Stimulated activated CD8-positive, alpha-beta memory T cell treated with anti-CD3 and anti-CD28 coated beads, Interleukin-4, amount 100 ng/mL, for 48 hours (primary cell): ENCODE measurements at places on chromosomes 5 and 9.

GRCh38 chr5:1733369-1733768 lies 66.3 kb downstream of the MRPL36 start:
- DNase-seq = peak; percentile 14

- no peak for DNase-seq
Measured at GRCh38 chr9:27945386-27945785, 372.1 kb upstream of the C9orf72 start.

DNA sequence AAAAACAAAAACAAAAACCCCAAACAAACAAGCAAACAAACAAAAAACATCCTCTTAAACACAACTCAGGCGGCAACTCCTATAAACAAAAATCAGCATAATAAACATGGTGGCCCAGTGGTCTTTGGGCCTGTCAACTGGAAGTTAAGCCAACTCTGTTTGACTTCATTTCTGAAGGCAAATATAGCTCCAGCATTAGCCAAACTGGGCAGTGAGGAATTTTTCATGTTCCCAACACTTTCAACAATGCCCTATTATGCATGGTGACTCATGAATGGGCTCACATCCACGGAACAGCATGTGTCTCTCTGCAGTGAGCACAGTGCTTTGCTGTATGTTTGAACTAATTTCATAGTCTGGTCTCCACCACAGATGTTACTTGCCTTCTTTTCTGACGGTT lies 143.9 kb upstream of the STC2 start:
- DNase-seq = no peak

DNA sequence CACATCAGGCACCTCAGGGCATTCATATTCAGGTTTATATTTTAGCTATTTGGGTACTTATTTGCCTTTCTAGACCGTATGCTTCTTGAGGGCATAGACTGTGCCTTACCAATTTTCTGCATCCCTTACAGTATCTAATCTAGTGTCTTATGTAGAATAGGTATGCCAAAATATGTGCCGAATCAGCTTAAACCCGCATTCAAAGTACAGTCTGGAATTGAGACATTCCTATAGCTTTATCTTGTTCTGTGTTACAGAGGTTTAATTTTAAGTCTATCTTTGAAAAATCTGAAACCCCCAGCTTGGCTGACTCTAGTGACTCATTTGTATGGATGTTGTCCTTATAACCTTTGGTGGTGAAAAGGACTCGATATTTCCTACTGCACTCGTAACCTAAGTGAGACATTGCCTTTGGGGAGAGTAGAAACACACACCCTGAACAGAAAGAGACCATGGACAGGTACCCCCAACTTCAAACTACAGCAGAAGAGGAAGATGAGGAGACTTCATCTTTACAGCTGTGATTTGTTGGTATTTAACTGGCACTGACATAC lies 27.0 kb upstream of the TMOD1 start:
- DNase-seq = no peak

GRCh38 chr5:139896718-139897117 lies 101.1 kb downstream of the PSD2 start:
- no peak for DNase-seq

- DNase-seq = no peak
Measured at GRCh38 chr5:156678484-156678883, 171.6 kb upstream of the PPP1R2B start.

- DNase-seq = no peak
Measured at GRCh38 chr9:116726602-116727001, 39.5 kb downstream of the TRIM32 start.

GRCh38 chr5:171455522-171455921 lies 36.1 kb downstream of the FGF18 start:
- DNase-seq = no peak

GRCh38 chr5:6633469-6634245 lies 417 bp downstream of the SRD5A1 start:
- DNase-seq = peak; percentile 48

- no peak for DNase-seq
Measured at GRCh38 chr5:129672006-129672405, 75.9 kb upstream of the MINAR2 start.

DNA sequence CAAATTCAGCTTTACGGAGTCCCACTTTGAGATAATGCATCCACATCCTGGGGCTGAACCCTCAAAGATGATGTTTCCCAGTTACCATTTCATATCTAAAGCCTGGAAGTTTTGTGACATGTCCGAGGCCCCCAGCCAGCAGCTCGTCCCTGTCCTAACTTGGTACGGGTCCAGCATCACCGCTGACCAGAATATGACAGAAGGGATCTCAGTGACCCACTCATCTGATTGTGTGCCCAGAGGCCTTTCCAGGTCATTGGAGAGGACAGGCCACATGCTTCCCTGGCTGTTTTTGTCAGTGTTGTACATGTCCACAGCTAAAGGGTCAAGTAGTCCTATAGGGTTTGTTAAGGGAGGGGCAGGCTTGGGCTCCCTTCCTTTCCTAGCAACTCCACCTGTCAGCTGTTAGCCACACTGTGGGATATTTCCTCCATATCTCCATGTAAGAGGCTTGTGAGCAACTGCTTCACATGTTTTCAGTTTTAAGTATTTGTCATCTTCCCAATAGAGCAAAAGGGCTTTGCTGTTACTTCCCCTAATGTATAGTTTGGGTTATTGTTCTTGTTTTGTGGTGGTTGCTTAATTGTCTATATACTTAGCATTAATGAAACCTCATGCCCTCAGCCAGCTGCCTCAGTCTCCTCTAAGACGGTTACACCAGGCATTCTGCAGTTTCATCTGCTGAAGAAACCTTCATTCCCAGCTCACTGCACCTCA lies 33.4 kb downstream of the SECISBP2 start:
- DNase-seq = no peak

DNA sequence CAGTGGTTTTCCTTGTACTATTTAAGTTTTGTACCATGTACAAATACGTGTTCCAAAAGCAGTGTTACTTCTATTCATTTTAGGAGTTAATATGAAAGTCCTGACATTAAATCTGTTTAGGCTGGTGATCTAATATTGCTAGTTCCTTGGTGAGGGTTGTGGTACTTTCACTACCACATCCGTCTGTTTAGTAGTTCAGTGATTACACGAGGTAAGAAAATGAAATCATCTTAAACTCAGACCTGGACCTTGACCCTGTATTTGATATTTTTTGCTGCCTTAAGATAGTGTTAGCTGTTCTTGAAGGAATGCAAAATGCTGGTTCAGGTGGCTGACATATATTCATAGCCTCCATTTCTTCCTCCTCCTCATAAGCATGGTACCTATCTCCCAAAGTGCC lies 50.3 kb downstream of the MTAP start:
- DNase-seq = no peak

- DNase-seq = peak; percentile 52
Measured at GRCh38 chr5:56011835-56012234, 17.1 kb upstream of the IL6ST start.

DNA sequence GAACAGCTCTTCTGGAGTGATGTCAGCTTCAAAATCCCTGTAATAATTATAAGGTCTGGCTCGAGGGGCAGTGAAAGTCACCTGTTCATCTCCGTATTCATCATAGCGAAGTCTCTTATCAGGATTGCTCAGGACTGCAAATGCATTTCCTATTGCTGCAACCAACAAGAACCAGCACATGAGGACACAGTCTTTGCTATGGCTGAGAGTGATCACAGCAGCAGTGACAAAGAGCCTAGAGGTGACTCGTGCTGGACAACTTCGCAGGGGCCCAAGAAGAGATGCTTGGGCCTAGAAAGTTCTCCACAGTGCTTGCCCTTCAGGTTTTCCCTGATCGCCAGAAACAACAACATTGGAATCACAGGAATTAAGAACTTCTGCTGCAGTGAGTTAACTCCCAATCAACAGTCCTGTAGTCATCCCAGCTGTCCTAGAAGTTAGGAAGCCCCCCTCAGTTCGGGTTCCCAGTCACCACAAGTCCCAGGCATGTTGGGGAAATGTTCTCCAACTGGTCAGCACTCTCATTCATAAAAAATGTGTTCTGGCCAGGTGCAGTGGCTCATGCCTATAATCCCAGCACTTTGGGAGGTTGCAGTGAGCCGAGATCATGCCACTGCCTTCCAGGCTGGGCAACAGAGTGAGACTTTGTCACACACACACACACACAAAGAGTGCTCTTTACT lies 13.0 kb downstream of the DNAJC18 start:
- no peak for DNase-seq

GRCh38 chr9:68685770-68686169 lies 19.3 kb upstream of the PIP5K1B start:
- DNase-seq = peak; percentile 55

DNA sequence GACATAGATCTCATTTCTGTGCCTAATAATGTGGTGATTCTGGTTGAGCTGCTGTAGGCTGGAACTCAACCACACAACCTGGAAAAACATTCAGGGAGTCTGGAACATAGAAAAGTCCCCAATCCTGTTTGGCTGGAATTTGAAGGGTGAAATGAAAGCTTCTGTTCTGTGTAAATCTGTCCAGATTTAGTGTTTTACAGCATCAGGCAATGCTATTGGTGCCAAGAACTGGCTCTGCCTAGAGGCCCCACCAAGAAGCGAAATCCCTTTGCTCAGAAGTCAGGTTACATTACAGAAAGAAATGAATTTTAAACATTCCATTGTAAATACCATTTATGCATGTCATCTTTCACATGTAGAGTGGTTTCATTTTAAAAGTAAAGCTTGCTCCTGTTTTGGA lies 56.3 kb downstream of the TMEM174 start:
- DNase-seq = no peak

DNA sequence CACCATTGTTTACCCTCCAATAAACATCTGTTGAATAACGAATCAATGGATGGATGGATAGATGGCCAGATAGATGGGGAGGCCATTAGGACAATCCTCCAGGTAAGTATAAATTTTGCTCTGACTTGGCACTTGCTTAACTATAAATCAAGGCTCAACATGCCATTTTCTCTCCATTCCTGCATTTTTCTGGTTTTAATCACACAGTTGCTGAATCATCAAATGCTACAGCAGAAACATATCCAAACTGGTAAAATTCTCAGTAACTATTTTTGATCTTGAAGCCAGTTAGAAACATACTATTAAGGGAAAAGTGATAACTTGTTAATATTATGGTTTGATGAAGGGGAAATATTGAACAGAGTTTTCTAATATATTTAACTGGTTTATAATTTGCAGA lies 71.5 kb upstream of the MTAP start:
- DNase-seq = no peak

DNA sequence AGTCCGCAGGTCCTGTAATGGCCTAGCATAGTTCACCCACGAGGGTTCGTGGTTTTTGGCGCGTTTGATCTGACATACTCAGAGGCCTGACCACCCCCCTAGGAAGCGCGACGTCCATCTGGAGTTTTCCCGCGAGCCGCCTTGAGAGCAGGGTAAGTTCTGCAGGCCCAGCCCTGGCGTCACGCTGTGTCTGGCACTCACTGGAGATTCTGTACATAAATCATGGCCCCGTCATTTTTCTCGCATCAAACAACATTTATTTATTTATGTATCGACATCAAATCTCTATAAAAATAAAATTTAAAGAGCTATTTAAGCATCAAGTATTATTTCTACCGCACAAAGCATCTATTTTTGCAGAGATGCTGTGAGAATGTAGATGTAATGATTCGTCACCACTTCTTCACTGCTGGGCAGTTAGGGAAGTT lies 437 bp upstream of the TRIM41 start:
- DNase-seq = no peak

DNA sequence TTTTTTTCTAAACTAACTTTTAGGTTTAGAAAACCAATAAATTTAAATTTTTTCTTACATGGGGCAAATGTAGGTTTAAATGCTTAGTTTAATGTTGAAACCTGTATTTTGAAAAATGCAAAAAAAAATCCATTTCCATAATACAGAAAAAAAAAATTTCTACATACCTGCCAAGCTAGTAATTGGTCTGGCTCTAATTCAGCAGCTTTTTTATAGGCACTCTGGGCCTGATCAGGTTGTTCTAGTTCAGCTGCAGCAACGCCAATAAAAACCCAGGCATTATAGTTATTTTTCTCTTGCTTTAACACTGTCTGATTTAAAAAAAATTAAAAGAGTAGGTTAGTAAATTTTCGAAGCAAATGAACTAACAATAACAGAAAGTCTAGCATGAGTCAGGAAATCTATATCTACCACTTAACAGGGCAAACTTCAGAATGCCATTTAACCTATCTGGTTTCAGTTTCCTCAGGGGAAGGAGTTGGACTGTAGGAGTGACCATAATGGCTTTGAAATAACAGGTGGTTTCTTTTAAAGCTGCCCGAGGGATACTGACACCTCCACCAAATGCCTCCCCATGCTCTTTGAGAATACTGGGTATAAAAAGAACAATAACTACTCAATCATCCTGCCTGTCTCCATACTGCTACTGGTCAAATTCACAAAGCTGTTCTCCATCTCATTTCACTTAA lies 11.6 kb downstream of the SKIC3 start:
- no peak for DNase-seq

- no peak for DNase-seq
Measured at GRCh38 chr5:121851643-121852574, at the start of gene FTMT. TSS of gene FTMT (plus strand) at chr5:121851882. CDS start at chr5:121851964, 82 bp downstream.

DNA sequence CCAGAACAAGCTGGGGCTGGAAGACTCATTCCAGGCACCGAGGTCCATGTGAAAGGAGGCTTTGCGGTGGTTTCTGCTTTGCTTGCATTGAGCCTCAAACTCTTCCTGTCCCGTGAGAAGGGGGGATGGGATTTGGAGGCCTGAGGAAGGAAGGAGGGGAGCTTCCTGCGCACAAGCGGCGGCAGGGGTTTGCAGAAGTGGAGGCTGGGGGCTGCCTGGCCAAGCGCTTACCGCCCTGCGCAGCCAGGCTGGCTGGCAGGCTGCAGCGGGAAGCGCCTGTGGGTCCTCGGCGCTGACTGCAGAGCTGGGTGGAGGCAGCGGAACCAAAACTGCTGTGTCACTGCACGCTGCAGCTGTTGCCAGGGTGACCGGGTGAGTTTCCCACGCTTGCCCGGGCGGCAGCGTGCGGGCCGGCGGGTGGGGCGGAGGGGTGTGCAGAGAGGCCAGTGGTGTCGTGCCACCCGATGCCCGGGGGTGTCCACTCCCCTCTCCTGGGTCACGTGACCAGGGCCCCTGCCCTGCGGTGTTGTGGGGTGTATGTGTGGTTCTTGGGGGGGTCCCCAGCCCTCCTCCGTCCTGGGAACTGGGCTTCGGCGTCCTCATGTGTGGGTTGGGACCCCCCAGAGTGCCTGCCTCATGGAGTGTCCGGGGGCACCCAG lies 81.0 kb downstream of the RXRA start:
- DNase-seq = peak; percentile 84

- no peak for DNase-seq
Measured at GRCh38 chr5:145495741-145496140, 339.4 kb downstream of the PRELID2 start.

- DNase-seq = no peak
Measured at GRCh38 chr5:61801174-61801573, 469.1 kb downstream of the ZSWIM6 start.

DNA sequence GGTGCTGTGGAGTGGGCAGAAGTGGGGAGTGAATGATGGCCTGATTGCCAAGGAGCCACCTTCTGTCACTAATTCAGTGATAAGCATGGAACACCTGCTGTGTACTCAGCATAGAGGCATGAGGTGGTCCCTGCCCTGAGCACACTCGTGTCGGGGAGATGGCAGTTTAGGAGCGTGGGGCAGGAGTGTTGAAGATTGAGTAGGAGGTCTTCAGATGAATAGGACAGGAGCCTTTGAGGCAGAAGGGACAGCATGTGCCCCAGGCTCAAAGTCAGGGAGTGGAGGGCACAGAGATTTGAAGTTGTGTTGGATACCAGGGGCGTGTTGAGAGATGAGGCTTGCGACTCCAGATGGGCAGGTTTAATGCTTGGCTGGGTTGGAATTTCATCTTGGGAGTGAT lies 55.0 kb downstream of the ZNF618 start:
- DNase-seq = no peak

- DNase-seq = no peak
Measured at GRCh38 chr5:142133330-142134206, 25.0 kb downstream of the NDFIP1 start.

GRCh38 chr9:35792024-35792813 lies 828 bp downstream of the NPR2 start:
- DNase-seq = no peak

- no peak for DNase-seq
Measured at GRCh38 chr5:116824751-116825438, 250.3 kb upstream of the SEMA6A start.
